ENCODE measurements at places on chromosomes 13 and 19.

GRCh38 chr19:34471906-34472700, 9.5 kb upstream of the WTIP start:
- no peak for DNase-seq

DNA sequence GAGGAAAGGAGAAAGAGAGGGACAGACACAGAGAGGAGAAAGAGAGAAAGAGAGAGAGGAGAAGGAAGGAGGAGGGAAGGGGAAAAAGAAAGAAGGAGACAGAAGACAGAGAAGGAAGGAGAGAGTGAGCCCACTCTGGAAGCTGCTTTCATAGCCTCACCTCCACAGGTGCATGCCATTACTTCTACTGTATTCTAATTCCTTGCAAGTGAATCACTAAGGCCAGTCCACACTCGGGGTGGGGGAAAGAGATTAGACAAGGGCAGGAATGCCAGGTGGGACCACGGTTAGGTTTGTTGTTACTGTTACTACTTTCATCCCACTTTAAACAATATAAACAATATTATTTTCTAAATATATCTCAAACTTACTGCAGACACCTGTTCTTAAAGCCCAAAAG, 684.5 kb upstream of the ARGLU1 start:
- no peak for DNase-seq

DNA sequence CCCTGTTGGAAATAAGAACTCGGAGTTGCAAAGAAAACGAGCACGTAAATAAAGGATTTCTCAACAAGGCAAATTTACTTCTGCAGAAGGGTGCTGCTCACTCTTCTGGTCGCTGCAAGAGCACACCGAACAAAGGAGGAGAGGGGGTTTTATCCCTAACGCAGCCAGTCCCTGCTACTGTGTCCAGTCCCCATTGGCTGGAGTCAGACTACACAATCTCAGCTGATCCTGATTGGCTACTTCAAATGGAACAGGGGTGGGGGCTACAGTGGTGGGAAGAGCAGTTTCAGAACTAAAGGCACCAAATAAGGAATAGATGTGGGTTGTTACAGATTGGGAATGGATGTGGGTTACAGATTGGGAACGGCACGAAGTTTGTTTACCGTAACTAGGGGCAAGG, 63.9 kb upstream of the MCF2L start:
- DNase-seq, result no peak

DNA sequence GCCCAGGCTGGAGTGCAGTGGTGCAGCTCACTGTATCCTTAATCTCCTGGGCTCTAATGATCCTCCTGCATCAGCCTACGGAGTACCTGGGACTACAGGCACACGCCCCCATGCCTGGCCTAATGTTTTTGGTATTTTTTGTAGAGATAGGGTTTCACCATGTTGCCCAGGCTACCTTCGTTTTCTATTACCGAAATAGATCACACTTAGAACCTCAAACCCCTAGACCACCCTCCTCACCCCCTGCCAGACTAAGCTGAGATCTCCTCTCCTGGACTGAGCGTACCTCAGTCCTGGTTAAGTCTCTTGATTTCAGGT, 391 bp downstream of the KLF1 start:
- no peak for DNase-seq

DNA sequence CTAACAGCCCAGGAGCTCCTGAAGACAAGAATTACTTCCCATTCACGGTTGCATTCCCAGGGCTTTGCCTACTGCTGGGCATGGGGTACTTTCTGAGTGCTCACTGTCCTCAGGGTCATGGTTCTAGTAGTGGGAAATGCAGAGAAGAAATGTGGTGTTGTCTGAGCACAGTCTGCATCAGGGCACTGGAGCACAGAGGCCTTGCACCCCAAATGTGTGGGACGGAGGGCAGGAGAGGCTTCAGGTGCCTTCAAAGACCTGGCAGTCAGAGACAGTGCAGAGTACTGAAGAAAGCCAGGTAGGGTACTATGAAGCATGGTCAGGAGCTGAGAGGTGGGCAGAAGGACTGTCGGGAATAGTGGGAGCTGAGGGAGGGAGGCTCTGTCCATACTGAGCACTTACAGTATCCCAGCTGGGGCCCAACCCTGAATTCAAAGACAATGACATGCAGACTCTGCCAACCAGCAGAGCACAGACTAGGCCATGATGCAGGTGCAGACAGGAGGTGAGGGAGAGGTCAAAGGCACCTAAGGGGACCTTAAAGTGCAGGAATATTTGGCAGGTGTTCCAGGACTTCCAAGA, 144.4 kb downstream of the USP12 start:
- no peak for DNase-seq

DNA sequence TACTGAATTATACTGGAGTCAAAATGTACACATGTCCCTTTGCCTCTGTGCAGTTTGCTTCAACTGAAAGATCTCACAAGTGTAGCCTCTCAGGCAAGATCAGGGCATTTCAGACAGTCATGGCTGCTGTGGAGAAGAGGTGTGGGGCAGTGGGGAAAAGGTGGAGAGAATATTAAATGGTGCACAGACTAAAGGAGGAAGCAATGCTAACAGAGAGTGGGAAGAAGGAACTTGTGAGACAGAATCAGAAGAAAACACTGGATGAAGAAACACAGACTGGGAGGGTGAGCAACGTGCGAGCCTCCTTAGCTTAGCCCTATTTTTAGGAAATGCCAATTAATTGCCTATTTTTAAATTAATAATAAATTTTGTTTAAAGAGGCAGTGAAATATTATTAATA, 49.6 kb upstream of the RAP2A start:
- no peak for DNase-seq

DNA sequence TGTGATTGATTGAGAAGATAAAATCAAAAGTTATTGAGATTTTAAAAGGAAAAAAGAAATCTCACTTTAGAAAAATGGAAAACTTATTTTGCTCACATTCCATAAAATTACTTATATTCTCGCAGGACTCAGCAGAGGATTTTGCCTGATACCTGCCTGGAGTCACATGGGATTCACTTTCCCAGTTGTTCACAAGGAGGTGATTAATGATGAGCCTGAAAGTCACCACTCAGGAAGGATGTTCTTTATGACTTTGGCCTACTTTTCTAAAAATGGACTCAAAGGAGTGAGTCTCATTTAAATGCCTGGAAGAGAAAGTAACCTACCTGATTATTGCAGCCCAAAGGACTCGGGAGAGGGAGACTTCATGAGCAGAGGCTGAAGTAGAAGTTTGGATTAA, 34.5 kb upstream of the FAM216B start:
- DNase-seq, result peak; percentile 70
